ENCODE measurements at places on chromosomes 3 and 15. TPM values are rescaled to one million over a fixed set of nuclear protein-coding genes. Genes with fewer than 3 reads are reported as not detected.

Gene MRPS11
- 81.0 TPM for total RNA-seq

Gene CALML4
- total RNA-seq = 4.9 TPM

Gene EIF4G1
- 693 TPM for total RNA-seq

GRCh38 chr3:8482960-8483665, 18.5 kb upstream of the LMCD1 start:
- DNase-seq = no peak

DNA sequence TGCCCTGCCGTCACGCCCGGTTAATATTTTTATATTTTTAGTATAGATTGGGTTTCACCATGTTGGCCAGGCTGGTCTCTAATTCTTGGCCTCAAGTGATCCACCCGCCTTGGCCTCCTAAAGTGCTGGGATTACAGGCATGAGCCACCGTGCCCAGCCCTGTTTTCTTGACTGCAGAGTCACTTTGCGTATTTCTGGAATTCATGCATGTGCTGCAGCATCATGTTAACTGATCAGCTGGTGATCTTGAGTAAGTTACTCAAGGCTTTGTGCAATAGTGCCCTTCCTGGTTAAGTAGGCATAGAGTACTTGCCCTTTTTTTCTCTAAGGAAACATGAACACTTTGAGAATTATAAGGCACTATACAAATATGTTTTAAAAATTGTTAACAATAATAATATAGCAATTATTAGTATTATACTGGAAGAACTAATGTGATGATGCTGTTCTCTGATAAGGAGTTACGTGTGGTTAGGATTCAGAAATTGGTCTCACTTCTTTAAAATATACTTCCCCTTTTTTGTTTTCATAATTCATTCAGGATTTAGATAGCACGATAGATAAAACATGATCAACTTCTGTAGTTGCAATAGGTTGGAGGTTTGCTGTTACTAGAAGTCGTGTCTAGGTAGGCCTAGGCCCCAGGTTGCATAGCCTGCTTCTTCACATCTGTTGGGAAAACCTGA, 33.6 kb downstream of the GPR171 start:
- DNase-seq = no peak

DNA sequence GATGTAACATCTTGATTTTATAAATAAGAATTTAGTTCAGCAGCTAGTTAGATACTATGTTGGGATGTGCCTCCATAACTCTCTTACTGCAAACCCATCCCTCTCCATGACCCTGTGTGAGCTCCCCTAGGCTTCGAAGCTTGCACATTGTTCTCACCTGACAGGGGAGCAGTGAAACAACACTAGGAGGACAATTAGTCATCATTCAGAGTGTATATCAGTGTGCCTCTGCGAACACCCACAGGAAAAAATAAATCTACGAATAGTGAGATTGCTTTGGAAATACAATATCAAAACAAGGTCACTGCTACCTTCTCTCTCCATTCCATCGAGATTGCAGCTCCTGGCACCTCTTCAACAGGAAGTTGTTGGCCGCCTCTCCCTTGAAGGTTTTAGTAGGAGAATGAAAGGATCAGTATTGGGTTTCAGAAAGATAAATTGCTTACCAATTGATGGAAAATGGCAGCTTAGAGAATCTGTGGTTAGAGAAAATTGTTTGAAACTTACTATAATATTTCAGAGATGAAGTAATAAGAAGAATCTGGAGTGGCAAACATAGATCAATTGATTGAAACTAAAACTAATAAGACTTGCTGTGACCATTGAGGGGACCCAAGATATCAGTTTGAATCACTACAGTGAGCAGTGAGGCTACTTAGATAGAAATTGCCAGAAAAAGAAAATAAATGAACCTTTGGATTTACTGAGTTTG, 103.2 kb downstream of the CHL1 start:
- DNase-seq = no peak

- no peak for DNase-seq
These were observed 9.1 kb upstream of the AVEN start for GRCh38 chr15:34047893-34048775.

Gene SLC25A20
- total RNA-seq = 29.1 TPM

DNA sequence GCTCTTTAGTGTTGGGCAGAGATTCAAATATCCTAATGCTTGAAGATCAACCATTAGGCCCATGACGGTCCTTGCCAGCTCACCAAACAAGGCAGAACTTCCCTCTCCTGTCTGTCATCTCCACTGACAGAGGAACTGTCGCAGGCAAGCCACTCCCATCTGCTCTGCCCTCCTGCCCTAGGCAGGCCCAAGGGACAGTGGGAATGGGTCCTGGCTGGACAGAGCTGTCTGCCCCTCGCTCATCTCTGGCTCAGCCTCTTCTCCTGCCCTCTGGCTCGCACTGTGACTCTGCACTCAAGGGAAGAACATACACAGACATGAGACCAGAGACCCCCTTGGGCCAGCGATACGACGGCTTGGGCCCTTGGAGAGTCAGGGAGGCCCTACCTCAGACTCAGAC, 7.6 kb upstream of the MUSTN1 start:
- no peak for DNase-seq

All from CD8-positive, alpha-beta memory T cell (primary cell).